ENCODE measurements at places on chromosomes 3 and 15.

GRCh38 chr3:78941587-78941986 is 826.2 kb downstream of the ROBO1 start:
- peak; percentile 94 for DNase-seq

GRCh38 chr3:188261011-188261410 is 107.1 kb downstream of the LPP start:
- DNase-seq = no peak

- no peak for DNase-seq
Measured at GRCh38 chr3:50862221-50862620, 187.5 kb downstream of the DOCK3 start.

DNA sequence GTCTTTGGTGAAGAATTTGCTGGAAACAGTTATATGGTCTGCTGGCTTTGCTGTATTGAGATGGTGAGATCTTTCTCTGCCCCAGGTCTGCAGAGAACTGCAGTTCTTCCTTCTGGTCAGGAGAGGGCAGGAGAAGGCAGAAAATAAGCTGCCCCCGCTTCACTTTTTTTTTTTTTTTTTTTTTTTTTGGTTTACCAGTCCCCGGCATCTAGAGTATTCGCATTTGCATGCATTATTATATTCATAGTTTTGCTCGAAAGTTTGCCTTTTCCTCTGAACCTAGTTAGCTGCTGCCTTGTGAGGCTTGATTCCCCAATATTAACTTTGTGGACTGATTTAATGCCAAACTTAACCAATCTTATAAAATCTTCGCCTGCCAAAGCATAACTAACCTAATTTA is 10.6 kb upstream of the PARL start:
- DNase-seq = peak; percentile 38

DNA sequence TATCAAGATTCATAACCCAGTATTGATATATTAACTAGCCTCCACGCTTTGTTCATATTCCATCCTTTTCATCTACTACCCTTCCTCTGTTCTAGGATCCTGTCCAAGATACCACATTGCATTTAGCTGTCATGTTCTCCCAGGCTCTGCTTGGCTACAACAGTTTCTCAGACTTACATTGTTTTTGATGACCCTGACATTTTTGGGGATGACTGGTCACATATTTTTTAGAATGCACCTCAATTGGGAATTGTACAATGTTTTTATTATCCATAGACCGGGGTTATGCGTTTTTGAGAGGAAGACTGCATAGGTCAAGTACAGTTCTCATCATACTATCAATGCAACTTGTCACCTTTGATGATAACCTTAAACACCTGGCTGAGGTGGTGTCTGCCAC is 421.2 kb downstream of the GABRG3 start:
- DNase-seq = no peak

DNA sequence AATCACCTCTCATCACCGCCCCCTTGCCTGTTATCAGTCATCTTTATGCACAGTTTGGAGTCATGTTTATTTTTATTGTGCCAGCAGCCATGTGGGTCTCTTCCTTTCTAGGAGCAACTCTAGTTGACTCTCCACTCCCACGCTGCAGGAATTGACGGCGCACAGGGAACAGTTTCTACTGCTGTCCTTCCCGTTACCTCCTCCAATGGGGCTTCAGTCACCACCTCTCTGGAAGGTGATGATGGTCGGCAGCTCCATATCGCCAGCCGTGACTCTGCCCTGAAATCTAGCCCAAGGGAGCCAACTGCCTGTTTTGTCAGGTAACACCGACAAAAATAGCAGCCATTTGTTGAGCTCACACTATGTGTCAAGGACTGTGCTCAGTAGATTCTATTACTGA is 35.6 kb upstream of the FAM107A start:
- DNase-seq = no peak

DNA sequence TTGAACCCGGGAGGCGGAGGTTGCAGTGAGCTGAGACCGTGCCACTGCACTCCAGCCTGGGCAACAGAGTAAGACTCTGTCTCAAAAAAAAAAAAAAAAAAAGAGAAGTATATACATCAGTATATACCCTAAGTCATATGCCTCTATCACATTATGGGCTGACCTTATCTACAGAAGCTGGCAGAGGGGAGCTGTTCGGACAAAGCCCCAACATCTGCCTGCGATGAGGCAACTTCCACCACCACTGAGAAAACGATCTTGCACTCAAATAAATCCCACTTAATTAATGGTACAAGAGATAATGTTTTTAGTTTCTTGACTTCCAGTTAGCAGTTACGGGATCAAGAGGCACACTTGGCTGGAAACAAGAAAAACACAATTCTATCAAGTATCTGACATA is 2.2 kb downstream of the GLT8D1 start:
- DNase-seq = no peak

DNA sequence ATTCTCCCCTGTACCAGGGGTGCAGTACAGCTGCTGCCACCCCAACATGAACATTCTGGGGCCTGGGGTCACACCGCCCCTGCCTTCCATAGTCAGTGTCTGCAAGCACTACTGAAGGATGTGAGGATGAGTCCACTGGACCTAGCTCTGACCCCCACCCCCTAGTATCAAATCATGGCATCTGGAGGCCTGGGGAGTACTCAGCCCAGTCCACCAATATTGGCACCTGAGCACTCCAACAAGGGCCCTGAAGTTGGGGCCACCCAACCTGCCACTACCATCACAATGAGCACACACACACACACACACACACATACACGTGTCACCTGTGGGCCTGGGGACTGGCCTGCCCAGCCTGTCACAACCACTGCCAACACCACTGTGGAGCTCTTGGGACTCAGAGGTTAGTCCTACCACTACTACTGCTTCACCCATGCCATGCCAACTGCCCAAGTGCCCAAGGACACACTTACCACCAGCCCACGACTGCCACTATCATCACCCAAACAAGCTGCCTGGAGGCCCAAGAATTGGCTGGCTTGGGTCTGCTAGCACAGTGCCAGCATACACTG is 253.9 kb downstream of the MCTP2 start:
- no peak for DNase-seq

GRCh38 chr15:101723171-101723873 is 951 bp downstream of the TARS3 start:
- peak; percentile 2 for DNase-seq

GRCh38 chr3:86180696-86181095 is 810.3 kb downstream of the VGLL3 start:
- DNase-seq = no peak

DNA sequence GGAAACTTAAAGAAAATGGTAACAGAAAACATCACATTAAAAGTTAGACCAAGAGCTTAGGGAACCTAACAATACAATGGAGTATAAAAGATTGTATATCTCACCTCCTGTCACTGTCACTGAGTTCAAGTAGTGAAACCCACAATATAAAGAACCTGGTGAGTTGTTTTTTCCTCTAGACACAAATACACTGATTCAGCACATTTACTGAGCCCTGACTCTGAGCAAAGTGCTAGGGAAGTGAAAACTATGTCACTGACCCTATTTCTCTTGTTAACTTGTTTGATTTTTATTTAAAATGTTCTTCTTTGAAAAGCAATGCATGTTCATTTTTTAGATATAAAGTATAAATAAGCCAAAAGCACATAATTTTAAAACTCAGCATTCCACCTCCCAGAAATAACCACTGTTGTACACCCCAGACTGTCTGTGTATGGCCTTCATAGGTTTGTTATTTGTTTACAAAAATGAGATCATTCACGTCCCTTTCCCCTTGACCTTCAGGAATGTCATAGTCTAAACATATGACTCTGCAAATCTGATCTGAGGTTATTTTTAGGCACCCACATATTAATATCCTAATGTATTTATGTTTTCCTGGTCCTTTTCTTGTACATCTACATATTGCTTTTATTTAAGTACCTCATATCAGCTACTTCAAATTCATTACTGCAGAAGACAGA is 69.2 kb upstream of the CSTA start:
- no peak for DNase-seq

- no peak for DNase-seq
Measured at GRCh38 chr15:72502220-72502809, 28.2 kb downstream of the ARIH1 start.

DNA sequence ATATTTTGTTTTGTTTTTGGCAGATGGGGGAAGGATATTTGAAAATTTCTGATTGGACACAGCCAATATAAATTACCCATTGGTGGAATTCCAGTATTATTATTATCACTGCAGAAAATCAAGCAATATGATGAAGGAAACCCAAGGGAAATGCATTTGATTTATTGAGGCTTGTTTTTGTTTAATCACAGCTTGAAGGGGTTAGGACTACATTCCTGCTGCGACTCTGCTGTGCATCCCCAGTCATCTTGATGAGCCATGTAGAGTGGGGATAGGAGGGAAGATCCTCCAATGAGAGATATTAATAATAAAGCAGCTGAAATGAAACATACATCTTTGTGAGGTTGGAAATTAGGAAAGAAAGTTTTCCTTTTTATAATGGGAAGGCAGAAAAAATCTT is 208.6 kb downstream of the GAP43 start:
- DNase-seq = no peak

DNA sequence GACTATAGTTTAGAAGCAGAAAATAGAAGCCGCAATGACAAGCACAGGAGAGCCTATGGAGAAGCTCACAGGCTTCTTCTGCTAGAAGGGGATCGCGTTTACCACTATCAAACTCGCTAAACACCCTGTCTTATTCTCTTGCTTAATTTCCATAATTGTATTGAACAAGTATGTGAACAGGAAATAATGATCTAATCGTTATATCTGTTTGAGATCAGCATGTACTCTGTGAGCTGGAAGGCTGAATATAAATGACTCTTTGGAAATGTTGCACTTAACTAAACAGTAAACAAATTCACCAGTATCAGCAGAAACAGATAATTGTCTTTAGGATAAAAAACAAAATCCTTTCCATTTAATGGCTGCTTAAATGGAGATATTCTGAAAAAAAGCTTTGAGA is 15.0 kb downstream of the NEK10 start:
- no peak for DNase-seq

DNA sequence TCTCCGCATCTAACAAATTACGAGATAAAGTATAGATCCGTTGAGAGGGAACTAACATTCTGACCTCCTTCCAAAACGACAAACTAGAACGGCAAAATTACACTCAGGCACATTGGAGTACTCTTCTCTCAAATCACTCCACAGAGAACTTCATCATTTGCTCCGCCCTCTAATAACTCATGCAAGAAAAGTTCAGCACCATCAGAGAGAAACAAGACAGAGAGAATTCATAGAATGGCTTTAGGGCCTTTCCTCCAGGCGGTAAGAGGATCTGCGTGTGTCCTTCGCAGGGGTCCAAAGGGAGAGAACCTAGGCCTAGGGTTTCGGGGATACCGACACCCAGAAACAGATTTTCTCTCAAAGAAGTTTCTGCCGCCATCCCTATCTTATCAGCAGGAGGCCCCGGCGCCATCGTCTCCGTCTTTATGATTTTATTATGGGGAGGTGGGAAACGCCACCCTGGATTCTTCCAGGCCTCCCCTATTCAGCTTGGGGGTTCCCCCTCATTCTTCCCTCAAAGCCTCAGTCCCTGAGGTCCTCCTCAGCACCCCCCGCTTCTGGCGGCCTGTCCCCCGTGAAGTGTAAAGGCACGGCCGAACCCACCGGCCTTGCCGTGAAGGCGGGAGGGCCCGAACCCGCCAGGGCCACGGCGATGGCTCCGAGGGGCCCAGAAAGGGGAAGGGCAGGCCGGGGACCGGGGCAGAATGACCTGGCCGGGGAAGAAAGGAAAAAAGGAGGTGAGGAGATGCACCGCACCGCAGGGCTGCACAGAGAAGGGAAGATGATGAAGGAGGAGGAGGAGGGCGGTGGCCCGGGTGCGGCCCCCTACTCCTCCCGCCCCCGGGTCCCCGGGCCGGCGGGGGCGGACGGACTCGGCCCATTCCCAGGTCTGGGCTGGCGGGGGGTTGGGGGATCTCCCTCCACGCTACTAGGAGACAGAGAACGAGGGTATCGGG is 768 bp downstream of the UBXN7 start:
- DNase-seq = peak; percentile 57

GRCh38 chr15:80010131-80010673 is 39.2 kb upstream of the BCL2A1 start:
- no peak for DNase-seq

GRCh38 chr15:65379986-65380385 is 2.2 kb upstream of the IGDCC3 start:
- no peak for DNase-seq

DNA sequence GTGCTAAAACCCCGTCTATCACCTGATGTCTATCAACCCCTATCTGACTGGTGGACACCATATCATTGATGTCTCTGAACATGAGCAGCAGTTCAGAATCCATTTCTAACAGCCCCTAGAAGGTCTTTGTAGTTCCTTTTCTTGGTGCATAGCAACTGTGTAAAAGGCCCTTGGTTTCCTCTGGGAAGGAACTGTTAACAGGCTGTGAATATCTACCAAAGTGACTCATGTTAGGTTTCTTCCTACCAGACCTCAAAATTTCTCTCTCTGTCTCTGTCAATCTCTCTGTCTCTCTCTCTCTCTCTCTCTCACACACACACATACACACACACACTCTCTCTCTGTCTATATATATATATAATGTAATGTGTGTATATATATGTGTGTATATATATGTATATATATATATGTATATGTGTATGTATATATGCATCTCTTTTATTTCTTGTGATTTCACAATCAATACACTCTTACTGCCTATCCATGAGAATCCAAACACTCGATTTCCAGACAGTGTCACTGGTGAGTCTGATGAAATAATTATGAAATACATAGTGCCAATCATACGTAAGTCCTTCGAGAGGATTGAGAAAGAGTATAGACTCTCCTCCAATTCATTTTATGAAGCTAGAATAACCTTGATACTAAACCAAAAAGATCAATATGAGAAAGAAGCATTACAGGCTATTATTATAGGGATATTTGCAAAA is 335.9 kb upstream of the SLCO3A1 start:
- no peak for DNase-seq

GRCh38 chr3:114668099-114668498 is 374.3 kb downstream of the TIGIT start:
- no peak for DNase-seq

GRCh38 chr15:66955871-66956585 is 109.4 kb upstream of the SMAD3 start:
- no peak for DNase-seq

DNA sequence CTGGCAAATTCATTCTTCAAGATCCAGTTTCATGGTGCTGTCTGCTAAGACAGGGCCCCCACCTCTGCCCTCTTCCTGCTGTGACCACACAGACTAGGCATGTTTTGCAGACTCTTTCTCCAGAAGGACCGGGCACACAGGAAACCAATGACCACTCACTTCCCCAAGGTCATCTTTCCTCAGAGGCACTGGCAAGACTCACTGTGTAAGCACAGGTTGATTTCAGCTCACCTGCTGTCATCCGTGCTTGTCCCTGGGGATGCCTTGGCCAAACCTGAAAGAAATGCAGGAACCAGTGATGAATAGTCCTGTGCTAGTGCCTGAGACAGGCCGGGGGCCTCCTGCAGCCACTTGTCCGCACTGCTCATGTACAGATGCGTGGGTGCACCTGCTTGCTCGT is 33.5 kb downstream of the ALS2CL start:
- no peak for DNase-seq

GRCh38 chr15:41304149-41304770 is 28.1 kb downstream of the OIP5 start:
- DNase-seq = no peak

DNA sequence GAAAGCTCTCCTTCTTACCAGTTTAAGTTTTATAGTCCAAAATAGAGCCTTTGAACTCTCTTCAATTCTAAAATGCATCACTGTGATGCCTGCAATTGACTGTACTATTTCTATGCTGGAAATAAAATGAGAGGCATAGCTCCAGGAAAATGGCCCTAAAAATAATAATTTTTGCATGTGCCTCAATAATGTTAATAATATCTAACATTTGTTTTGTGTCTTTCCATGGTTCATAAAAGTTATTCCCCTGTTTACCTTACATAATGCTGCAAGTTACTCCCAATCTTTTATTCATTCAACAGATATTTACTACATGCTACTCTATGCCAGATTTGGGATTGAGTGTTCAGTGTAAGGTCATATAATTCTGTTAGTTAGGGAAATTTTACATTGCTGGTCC is 574.0 kb downstream of the RBMS3 start:
- no peak for DNase-seq
